ENCODE measurements at places on chromosomes 11 and 22.

DNA sequence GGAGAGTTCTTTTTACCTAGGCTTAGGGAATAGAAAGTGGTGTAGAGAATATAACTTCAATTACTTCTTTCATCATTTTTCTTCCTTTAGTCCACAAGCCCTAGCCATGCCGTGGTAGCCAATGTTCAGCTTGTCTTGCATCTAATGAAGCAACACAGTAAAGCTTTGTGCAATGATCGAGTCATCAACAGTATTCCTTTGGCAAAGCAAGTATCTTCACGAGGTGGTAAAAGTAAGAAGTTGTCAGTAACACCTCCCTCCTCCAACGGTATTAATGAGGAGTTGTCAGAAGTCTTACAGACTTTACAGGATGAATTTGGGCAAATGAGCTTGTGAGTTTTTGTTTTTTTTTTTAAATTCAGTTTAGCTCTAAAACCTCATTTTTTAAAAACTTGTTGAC lies 37.4 kb downstream of the CEP57 start:
- no peak for DNase-seq

- DNase-seq = no peak
Observed at GRCh38 chr11:45383224-45383623, 97.1 kb upstream of the SYT13 start.

DNA sequence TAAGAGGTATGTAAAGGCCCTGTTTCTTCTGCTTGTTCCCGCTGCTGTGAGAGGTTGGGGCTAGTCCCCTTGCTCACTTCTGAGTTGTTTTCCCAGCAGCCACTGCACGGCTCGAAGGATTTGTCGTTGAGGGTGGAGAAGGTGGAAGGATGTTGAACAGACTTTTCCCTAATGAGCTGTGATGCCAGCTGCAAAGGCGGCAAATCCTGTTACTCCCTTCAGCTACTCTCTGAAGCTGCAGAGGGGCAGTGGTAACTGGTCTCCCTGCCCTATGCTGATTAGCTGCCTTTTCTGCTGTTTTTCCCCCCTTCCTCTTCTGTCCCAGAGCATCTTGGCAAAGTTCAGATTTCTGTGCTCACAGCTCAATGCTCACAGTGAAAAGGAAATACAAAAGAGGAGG lies 90.4 kb upstream of the SLC25A18 start:
- no peak for DNase-seq

DNA sequence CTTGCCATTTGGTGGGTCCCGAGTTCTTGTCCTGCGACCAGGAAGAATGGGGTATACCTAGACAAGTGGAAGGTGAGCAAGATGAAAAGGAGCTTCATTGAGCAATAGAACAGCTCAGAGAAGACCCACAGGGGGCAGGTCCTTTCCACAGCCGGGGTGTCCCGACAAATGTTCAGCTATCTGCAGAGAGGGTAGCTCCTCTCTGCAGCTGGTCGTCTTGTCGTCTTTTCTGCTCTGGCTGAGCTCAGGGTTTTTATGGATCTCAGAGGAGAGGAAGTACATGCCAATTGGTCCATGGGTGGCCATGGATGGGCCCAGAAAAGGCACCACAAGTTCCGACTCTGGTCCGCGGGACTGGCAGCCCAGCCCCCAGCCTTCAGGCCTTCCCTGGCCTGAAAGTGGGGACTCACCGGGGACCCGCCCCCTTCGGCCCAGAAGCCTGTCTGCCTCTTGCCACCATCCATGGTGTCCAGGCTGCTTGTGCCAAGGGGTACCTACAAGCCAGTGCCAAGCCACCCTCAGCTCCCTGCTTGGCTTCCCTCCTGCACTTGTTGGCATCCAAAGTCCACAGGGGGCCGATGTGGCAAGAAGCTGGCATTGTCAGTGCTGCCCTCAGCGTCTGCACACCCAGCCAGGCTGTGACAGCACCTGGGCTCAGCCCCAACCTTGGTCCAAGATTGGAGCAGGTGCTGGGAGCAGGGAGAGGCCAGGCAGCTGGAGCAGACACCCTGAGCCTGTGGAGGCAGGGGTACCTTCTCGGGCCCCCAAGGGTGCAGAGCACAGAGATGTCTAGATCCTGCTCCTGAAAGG lies 438.9 kb downstream of the TBC1D22A start:
- DNase-seq = no peak

DNA sequence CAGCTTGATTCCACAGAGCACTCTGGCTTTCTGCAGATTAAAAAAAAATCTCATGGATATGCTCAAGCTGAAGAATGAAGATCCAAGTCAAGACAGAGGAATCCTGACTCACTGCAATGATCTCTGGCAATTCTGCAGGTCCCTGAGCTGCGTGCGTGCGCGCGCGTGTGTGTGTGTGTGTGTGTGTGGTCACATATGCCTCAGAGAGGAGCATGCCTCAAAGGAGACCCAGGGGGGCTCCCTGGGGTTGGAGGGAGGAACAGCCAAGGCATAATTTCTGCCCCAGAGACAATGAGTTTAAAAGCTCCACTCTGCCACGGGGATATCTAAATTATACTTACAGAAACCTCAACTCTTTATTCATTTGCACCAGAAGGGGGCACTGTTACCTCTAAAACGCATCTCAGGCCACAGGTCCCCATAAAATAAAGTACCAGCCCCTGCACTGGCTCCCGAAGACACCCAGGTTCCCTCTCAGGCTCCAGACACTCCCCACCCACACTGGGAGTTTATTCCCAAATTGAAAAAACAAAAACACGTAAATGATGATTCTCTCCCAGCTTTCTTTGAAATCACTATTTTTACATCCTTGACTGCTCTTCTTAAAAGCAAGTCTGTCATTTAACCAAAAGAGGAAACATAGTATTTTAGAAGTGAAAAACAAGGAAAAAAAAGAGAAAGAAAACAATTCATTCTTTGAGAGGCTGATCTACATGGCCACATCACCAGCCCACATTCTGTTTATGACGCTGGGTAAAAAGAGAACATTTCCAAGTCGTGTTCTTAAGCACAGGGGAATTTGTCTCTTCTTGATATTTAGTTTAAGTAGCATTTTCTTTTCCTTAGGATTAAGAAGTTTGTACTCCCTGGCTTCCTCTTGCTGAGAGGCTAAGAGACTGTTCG lies 401.0 kb downstream of the LARGE1 start:
- no peak for DNase-seq

DNA sequence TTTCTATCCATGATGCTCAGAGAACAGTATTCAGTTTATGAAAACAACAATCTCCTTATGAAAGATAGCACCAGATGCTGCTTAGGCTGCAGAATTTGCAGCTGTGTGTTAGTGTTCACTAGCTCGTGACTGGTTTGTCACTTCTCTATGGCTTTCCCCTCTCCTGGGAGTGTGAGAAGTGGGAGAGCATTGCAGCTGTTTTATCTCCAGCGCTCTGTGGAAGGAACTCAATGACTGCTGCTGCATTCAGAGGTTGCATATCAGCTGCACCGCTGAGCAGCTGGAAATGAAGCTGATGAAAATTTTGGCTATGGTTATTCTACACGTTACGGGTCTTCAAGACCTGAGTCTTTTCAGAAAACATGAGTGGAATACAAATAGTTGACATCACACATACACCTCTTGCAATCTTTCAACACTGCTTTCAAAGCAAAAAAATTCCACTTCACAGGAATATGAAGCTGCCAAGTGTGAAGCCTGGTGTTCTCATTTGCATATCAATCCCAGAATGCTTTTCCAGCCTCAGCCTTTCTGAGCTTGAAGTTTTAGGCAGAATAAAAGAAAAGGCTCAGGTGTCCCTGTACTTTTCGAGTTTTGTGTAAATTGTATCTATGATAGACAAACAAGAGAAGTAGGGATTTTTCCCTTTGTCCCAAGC lies 149.3 kb upstream of the DDI1 start:
- no peak for DNase-seq

DNA sequence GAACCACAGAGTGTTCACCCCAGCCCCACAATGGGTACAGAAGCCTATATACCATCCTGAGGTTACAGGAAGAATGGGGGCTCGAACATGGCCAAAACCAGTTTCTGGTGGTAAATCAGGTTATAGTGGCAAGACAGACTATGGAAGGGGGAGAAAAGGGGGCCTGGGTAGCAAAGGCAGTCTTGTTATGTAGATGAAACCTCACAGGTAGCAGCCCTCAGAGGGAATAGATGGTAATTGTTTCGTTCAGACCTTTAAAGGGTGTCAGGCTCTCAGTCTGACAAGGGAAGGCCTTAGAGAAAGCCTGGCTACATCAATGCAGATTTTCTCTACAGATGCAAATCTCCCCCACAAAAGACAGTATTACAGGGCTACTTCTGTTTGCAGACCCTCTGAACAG lies 3.4 kb downstream of the CAPN1 start:
- DNase-seq = no peak

- no peak for DNase-seq
Observed at GRCh38 chr11:70186420-70186819, 16.7 kb upstream of the FADD start.

DNA sequence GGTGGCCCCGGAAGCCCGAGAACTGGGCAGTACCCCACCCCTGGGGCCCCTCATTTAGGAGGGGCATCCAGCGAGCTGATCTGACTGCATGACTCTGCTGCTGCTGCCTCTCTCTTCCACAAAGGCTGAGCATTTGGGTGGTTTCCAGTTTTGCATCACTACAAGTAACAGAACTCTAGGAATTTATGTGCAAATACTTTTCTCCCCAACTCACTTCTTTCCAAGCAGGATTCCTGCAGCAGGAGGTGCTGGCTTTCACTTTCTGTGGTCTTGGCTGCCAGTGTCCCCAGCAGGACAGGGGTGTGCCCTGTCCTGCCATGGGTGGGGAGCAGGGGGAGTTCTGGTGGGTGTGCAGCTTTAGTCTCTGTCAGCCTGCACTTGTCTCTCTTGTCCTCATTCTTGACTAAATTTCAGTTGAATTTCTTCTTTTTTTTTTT lies 21.2 kb downstream of the UPB1 start:
- DNase-seq = no peak

DNA sequence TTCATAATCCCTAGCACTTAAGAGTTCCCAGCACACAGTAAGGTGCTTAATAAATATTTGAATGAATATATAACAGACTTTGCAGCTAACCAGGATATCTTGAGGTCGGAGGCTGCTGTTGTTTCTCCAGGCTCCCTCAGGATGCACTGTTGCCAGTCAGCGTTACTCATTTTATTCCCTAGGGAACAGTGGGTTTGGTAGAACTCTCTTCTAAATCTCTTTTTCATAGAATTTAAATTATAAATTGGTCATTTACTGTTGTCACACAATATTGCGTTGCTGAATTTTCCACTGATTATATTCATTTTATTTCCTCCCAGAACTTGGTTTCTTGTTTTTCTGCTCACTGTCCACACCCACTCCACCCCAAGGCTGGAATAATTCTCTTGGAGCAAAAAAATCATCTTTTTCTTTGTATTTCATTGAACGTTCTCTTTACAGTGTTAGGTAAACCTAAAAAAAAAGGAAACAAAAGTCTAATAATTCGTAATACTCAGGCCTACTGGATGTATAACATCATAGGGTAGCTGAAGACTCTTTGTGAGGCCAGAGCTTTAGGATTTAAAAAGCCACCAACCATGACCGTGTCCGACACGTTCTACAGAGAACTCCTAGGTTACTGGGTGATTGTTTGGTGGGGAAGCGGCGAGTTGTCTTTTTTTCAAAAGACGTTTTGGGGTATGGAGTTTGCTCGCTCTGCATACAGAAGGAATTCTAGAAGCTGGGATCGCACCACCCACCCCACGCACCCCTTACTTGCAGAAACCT lies 766 bp upstream of the CAPRIN1 start:
- DNase-seq = no peak

GRCh38 chr11:64358907-64359711 lies at the start of gene RPS6KA4:
RPS6KA4 (plus strand) TSS chr11:64359162; CDS start chr11:64359236, 74 bp downstream.
- DNase-seq = peak; percentile 48

DNA sequence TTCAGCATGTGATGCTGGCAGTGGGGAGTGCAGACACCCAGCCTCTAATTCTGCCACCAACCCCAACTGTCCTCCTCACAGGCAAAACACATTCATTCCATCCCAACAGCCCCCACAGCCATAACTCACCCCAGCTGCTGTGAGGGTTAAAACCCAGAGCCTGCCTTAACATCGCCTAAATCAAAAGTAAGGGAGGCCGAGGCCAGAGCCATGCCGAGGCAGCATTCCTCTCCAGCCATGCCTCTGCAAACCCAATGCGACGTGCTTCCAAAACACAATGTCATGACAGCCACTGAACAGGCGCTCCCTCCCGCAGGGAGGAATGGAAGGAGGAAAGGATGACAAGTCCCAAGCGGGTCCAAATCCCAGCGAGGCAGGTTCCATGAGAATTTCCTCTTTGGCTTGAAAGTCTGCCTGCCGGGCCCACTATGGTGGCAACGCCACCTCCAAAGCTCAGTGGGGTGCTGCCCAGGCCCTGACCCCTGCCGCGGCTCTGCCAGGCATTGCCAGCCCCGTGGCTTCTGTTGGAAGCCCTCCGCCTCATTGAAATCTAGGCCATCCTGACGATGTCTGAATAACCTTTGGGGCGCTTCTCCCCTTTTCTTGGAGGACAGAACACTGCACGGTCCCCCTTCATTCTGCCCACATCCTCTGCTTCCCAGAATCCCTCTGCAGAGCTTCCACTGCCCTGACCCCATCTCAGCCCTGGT lies 472.3 kb downstream of the BRD1 start:
- no peak for DNase-seq

- DNase-seq = no peak
Observed at GRCh38 chr11:74579577-74580270, 12.7 kb upstream of the POLD3 start.

DNA sequence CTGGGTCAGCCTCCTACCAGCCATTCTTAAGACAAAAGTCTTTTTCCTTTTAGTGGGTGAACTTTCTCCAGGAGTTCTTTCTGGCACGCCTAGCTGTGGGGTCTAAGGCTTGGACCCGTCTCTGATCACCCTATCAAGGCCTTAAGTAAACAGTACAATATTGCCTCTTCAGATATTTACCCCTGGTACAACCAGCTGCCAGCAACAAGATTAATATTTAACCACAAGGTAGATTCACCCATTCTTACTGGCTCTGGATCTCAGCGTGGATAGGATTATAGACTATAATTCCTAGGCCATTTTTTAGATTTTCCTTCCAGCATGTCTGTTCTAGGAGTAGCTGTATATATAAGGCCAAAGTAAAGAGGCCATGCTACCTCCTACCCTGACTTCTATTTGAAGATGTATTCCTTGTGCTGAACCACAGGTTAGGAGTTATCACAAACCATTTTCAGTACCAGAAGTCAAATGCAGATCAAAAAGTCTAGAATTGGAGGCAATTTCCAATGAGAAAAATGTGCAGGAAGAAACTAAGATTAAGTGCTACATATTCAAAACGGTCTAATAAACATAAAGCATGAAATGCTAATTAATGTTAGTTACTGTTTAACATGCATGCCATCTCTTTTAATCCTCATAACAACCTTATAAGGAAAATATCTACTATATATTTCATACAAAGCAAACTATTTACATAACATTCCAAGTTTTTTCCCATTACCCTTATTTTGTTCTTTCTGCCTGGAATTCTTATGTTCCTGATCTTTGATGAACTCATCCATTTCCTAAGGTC lies 110.0 kb upstream of the SYN3 start:
- DNase-seq = no peak
